Osteocyte (in vitro differentiated cells): ENCODE measurements at places on chromosomes 16 and 17. TPM values are rescaled to one million over a fixed set of nuclear protein-coding genes. Genes with fewer than 3 reads are reported as not detected.

GRCh38 chr17:63106050-63106449 lies 140.0 kb downstream of the TANC2 start:
- H3K4me1 ChIP-seq: no peaks in the 10 kb centered on the region
- H3K27me3 ChIP-seq: no peaks in the 10 kb centered on the region
- no peak overlapping the region for H3K4me3 ChIP-seq
- no peak overlapping the region for H3K27ac ChIP-seq

- no peaks in the 10 kb centered on the region for H3K27me3 ChIP-seq
- peak; percentile 80 for DNase-seq
- H3K4me3 ChIP-seq: no peak overlapping the region
- no peaks in the 10 kb centered on the region for H3K36me3 ChIP-seq
Observed at GRCh38 chr16:29198731-29199521, 207.6 kb downstream of the NPIPB11 start.

GRCh38 chr17:28497931-28498330 lies 8.2 kb upstream of the FOXN1 start:
- peaks cover 5% of the 10 kb centered on the region for H3K4me1 ChIP-seq
- H3K36me3 ChIP-seq: no peaks in the 10 kb centered on the region
- DNase-seq: no peak
- H3K27me3 ChIP-seq: peaks cover 14% of the 10 kb centered on the region

DNA sequence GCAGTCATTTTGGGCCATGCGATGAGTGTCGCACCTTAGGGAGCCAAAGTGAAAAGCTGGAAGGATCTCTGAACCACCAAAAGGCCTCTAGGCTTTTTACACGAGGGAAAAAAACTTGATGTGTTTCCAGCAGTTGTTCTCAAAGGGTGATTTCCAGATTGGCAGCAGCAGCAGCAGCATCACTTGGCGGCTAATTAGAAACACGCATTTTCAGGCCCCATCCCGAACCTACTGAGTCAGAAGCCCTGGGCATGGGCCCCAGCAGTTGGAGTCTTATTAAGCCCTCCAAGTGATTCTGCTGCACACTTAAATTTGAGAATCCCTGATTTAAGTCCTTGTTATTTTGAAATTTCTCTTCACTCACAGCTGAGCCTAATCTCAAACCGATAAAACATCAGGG lies 25.3 kb upstream of the PYY start:
- H3K4me1 ChIP-seq: no peaks in the 10 kb centered on the region
- no peak overlapping the region for H3K4me3 ChIP-seq
- H3K27ac ChIP-seq: no peak overlapping the region

GRCh38 chr16:3364774-3365427 lies 9.2 kb downstream of the OR2C1 start:
- no peak for DNase-seq
- no peaks in the 10 kb centered on the region for H3K36me3 ChIP-seq
- H3K27ac ChIP-seq: no peak overlapping the region
- no peak overlapping the region for H3K4me3 ChIP-seq

GRCh38 chr17:27457731-27458523 lies 1.7 kb downstream of the KSR1 start:
- H3K4me3 ChIP-seq: peak overlapping the region; percentile 86
- peaks cover 49% of the 10 kb centered on the region for H3K4me1 ChIP-seq
- H3K27ac ChIP-seq: peak overlapping the region; percentile 85
- no peaks in the 10 kb centered on the region for H3K36me3 ChIP-seq

GRCh38 chr17:68397108-68397536 lies 60.2 kb downstream of the WIPI1 start:
- DNase-seq: no peak
- no peak overlapping the region for H3K4me3 ChIP-seq
- H3K4me1 ChIP-seq: peaks cover 23% of the 10 kb centered on the region
- no peak overlapping the region for H3K27ac ChIP-seq
- H3K36me3 ChIP-seq: no peaks in the 10 kb centered on the region

- H3K27me3 ChIP-seq: no peaks in the 10 kb centered on the region
- no peak overlapping the region for H3K27ac ChIP-seq
- H3K4me1 ChIP-seq: peaks cover 34% of the 10 kb centered on the region
- no peak overlapping the region for H3K4me3 ChIP-seq
- no peak for DNase-seq
Observed at GRCh38 chr16:73124097-73124652, 76.2 kb upstream of the ZFHX3 start.

GRCh38 chr17:15261258-15261801 lies 3.8 kb downstream of the PMP22 start:
- no peaks in the 10 kb centered on the region for H3K27me3 ChIP-seq
- DNase-seq: peak; percentile 87
- peaks cover 23% of the 10 kb centered on the region for H3K36me3 ChIP-seq

GRCh38 chr17:74008196-74008595 lies 195.3 kb upstream of the RPL38 start:
- DNase-seq: no peak
- no peak overlapping the region for H3K4me3 ChIP-seq
- no peaks in the 10 kb centered on the region for H3K36me3 ChIP-seq

GRCh38 chr16:86555704-86556075 lies 655 bp upstream of the MTHFSD start:
- H3K27ac ChIP-seq: peak overlapping the region; percentile 96
- H3K36me3 ChIP-seq: no peaks in the 10 kb centered on the region
- H3K4me3 ChIP-seq: peak overlapping the region; percentile 91
- peaks cover 4% of the 10 kb centered on the region for H3K4me1 ChIP-seq

DNA sequence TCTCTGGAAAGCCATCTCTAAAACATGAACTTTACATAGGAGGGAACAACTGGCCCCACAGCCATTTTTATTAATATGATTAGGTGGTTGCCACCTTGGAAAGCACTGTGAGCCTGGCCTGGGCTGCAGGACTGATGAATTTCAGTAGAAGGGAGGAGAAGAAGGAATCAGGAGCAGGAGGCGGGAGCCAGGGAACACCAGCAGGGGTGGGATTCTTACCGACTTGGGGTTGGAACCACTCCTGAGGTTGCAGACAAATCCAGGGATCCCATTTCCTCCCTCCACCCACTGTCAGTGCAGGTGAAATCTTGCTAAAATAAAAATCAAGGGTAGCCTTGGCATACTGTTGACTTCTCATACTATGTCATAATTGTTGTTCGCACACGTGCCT lies 16.9 kb upstream of the MAP3K14 start:
- no peak for DNase-seq
- no peak overlapping the region for H3K27ac ChIP-seq
- H3K4me3 ChIP-seq: no peak overlapping the region
- H3K27me3 ChIP-seq: no peaks in the 10 kb centered on the region
- H3K4me1 ChIP-seq: peaks cover 16% of the 10 kb centered on the region
- no peaks in the 10 kb centered on the region for H3K36me3 ChIP-seq

DNA sequence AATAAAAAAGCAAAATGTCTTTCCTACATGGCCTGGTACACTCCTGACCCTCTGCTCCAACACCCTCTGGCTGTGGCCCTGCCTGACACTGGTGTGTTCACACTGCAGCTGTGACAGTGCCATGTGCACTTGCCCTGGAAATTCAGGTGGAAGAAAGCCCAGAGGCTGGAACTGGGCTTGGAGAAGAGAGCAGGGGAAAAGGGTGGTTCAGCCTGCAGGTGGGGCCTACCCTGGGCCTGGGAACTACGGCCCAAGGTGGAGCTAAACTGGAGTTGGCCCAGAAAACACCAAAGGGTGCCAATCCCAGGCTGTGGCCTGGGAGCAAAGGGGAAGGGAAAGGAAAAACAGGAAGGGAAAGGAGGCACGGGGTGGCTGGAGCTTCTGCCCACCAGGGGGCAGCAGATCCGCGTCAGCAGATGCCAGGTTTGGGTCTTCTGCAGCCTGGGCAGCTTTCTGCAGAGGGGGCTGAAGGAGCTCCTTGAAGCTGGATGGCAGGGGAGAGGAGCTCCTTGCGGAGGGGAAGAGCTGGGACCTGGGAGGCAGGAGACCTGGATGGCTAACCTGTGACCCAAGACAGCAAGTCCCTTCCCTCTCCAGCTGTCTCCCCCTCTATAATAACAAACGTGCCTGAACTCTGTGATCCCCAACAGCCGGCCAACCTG lies 15.4 kb upstream of the CTCF start:
- H3K27me3 ChIP-seq: no peaks in the 10 kb centered on the region
- H3K4me1 ChIP-seq: peaks cover 13% of the 10 kb centered on the region
- peak; percentile 90 for DNase-seq
- H3K4me3 ChIP-seq: no peak overlapping the region

DNA sequence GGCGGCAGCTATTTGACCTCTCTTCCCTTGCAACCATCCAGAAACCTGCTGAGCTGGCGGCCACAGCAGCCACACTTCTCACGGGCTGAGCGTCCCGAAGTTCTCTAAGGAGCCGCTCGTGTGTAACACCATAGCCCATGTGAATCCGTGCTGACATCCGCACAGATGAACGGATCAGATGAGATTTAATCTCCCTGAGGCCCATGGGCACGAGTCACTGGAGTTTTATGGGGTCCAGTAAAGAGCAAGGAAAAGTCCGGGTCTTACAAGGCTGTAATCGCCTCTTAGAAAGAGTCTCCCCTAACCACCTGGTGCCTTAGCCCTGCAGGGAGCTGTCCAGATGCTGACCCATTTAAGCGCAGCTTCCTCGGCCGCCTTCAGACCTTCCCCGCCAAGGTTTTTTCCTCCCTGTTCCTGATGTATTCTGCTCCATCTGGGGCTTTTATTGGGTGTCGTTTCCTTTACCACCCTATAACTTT lies 5.5 kb upstream of the CACNG5 start:
- no peak overlapping the region for H3K27ac ChIP-seq
- H3K27me3 ChIP-seq: peaks cover 30% of the 10 kb centered on the region
- H3K4me1 ChIP-seq: peaks cover 2% of the 10 kb centered on the region

DNA sequence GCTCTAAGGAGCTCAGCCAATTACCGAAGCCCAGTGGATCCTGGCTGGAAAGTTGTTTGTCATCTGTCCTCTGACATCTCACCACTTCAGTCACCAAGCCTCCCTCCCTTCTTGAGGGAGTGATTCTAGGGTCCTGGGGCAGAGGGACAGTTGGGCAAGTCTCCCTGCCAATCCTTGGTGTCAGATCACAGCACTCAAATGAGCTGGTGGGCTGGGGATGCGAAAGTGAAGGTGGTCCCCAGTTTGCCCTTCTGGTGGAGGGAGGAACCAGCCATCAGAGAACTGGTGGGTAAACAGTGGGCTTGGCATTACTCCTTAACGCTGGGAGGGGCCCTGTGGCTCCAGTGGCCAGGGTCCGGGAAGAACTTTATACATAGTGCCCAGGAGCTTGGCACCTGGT lies 4.4 kb upstream of the CALB2 start:
- peak; percentile 68 for DNase-seq
- H3K36me3 ChIP-seq: no peaks in the 10 kb centered on the region
- H3K27ac ChIP-seq: no peak overlapping the region
- H3K4me1 ChIP-seq: no peaks in the 10 kb centered on the region

- no peaks in the 10 kb centered on the region for H3K27me3 ChIP-seq
- H3K27ac ChIP-seq: no peak overlapping the region
- DNase-seq: no peak
- no peak overlapping the region for H3K4me3 ChIP-seq
Observed at GRCh38 chr16:6517020-6517720, 815.5 kb upstream of the RBFOX1 start.

DNA sequence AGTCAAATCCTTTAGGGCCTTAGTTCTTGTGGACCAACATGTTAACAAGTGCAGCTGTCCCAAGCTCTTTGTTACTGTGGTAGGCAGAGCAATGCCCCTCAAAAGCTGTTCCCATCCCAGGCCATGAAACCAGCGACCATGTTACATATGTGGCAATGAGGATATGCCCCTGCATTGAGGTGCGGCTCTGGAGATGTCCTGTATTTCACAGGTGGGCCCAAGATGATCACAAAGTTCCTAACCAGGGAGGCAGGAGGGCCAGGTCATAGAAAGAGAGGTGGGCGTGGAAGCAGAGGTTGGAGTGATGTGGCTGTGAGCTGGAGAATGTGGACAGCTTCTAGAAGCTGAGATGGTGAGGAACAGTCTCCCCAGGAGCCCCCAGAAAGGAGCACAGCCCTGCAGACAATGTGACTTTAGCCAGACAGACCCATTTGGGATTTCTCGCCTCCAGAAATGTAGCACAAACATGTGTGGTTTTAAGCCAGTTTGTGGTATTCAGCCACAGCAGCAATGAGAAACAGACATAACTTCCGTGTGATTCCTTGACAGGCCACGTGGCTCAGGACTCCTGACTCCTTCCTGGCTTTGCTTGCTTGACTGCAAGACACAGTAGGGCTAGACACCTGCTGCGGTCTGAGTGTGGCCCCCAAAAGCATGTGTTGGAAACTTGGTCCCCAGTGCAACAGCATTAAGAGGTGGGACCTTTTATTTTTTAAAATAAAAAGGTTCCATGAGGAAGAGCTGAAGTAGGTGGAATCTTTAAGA lies 778.3 kb downstream of the KCNJ18 start:
- H3K4me3 ChIP-seq: no peak overlapping the region
- no peak overlapping the region for H3K27ac ChIP-seq
- H3K27me3 ChIP-seq: no peaks in the 10 kb centered on the region
- H3K36me3 ChIP-seq: no peaks in the 10 kb centered on the region

DNA sequence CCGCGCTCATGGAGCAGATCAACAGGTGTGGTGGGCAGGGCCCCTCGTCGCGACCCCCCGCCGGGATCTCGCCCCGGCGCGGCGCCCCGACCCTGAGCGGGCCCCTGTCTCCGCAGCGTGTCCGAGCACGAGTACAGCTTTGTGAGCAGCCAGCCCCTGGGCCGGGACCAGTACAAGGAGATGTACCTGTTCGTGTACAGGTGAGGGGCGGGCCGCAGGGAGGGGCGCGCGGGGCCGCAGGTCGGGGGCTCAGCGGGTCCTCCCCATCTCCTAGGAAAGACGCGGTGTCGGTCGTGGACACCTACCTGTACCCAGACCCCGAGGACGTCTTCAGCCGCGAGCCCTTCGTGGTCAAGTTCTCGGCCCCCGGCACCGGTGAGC lies 848 bp downstream of the DNASE1L2 start:
- no peak for DNase-seq
- H3K4me3 ChIP-seq: no peak overlapping the region
- no peaks in the 10 kb centered on the region for H3K27me3 ChIP-seq
- no peak overlapping the region for H3K27ac ChIP-seq
- peaks cover 2% of the 10 kb centered on the region for H3K4me1 ChIP-seq
- peaks cover 3% of the 10 kb centered on the region for H3K36me3 ChIP-seq

GRCh38 chr17:35645923-35646322 lies 58.8 kb downstream of the AP2B1 start:
- no peak overlapping the region for H3K4me3 ChIP-seq
- no peaks in the 10 kb centered on the region for H3K4me1 ChIP-seq
- no peak overlapping the region for H3K27ac ChIP-seq
- peaks cover 27% of the 10 kb centered on the region for H3K36me3 ChIP-seq
- no peak for DNase-seq
- H3K27me3 ChIP-seq: no peaks in the 10 kb centered on the region

Gene ABCC11
- total RNA-seq: 0.13 and 0.48 TPM in 2 replicates

Gene CCL22
- total RNA-seq: not detected in 2 replicates

Gene CDRT4
- 9.6 and 10.1 TPM in 2 replicates for total RNA-seq

Gene HOXB2
- total RNA-seq: not detected in 2 replicates

Gene GGT6
- total RNA-seq: not detected in 2 replicates

Gene OR1A1
- total RNA-seq: not detected in 2 replicates

Gene ITGAD
- not detected in 2 replicates for total RNA-seq

Gene PMP22
- 188 and 204 TPM in 2 replicates for total RNA-seq
